Activated T-helper 1 cell treated with anti-CD3 and anti-CD28 coated beads, Interleukin-2, amount 50 U/mL, for 16 hours (primary cell): ENCODE measurements at places on chromosomes 5 and 9.

DNA sequence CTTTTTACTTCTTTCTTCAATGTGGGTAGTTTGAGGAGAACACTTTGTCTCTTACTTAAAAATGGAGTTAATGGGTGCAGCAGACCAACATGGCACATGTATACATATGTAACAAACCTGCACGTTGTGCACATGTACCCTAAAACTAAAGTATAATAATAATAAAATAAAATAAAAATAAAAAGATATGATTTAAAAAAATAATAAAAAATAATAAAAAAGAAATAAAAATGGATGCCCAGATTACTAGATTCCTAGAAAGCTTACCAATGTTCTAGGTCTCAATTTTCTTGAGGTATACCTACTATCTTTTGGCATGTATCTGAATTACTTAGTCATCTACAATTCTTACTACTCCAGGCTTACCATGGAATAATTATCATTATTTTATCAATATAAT lies 2001.6 kb upstream of the CDH9 start:
- DNase-seq, result no peak

DNA sequence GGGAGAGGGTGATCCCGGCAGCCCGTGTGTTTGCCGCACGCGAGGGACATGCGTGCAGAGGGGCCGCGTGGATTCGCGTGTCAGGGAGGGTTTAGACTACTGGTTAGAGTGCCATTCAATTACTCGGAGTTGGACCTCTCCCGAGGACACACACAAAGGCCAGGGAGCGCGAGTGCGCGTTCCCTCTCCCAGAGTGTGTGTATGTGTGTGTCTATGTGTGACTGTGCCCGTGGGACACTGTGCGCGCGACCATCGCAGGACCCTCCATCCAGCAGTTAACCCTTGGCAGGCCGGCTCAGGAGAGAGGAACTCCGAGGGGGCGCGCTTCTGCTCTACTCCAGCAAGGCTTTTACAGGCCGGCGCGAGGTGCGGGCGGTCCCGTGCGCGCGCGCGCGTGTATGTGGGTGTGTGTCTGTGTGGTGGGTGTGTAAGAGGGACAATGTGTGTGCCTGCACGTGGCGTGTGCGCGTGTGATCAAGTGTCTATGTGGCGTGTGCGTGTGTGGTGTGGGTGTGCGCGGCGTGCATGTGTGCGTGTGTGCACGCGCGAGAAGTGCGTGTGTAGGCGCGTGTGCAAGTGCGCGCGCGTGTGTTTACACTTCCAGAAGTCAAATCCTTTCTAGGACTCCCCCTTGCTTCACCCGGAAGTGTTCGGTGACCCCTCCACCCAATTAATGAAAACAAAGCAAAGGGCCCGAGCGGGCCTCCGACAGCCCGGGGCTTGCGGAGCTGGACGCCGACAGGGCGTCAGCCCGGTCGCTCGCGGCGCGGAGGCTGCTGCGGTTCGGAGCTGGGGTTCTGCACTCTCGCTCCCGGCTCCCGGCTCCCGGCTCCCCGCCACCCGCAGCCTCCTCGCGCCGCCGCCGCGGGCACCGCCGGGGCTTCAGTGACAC lies 75.3 kb upstream of the TBCA start:
- no peak for DNase-seq

DNA sequence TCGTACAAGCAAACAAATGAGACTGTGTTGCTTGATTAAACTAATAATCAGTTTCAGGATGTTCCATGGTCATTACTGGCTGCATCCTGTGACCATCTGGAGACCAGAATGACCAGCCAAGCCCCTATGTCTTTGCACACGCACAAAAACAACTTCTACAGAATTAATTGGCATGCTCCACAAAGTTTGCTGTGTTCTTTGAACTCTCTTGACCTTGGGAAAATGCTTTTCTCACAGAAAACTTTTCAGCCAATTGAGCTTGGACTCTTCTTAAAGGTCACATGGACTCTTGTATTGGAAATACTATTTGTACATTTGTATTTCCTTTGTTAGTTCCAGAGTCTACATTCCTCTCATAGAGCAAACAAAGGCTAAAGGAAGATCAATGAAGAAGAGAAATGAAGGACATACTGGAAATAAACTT lies 147.8 kb downstream of the ARRDC3 start:
- no peak for DNase-seq

DNA sequence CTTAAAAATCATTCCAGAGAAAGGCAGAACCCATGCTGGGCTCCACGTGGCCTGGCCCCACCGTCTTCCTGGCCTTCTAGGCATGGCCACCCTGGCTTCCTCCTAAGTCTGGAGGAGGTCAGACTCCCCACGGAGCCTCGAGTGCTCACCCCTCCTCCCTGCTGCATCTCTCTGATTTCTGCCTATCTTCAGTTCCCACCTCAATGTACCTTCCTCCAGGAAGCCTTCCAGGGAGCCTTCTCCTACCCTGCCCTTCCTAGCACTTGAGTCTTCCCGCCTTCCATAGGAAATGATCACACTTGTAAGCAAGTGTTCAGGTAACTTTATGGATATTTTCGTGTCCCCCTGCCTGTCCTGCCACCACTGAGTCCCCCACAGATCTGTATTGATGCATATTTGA lies 92.0 kb downstream of the MVB12B start:
- no peak for DNase-seq

GRCh38 chr5:168055141-168055683 lies 236.2 kb upstream of the WWC1 start:
- no peak for DNase-seq

DNA sequence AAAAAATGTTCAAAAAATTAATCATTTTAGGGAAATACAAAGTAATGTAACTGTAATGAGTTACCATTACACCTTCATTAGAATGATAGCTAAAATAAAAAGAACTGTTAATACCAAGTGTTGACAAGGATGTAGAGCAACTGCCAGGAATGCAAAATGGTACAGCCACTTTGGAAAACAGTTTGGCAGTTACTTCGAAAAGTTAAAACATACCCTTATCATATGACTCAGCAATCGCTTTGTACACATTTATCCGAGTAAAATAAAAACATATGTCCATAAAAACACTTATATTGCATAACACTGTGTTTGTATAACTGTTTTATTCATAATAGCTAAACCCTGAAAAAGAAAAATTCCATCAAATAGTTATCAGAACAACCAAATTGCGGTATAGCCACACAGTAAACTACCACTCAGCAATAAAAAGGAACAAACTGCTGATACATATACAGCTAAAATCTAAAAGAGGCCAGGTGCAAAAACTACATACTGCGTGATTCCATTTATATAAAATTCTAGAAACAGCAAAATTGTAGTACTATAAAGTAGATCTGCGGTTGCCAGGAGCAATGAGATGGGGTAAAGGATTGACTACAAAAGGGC lies 61.7 kb downstream of the RFX3 start:
- DNase-seq, result no peak

DNA sequence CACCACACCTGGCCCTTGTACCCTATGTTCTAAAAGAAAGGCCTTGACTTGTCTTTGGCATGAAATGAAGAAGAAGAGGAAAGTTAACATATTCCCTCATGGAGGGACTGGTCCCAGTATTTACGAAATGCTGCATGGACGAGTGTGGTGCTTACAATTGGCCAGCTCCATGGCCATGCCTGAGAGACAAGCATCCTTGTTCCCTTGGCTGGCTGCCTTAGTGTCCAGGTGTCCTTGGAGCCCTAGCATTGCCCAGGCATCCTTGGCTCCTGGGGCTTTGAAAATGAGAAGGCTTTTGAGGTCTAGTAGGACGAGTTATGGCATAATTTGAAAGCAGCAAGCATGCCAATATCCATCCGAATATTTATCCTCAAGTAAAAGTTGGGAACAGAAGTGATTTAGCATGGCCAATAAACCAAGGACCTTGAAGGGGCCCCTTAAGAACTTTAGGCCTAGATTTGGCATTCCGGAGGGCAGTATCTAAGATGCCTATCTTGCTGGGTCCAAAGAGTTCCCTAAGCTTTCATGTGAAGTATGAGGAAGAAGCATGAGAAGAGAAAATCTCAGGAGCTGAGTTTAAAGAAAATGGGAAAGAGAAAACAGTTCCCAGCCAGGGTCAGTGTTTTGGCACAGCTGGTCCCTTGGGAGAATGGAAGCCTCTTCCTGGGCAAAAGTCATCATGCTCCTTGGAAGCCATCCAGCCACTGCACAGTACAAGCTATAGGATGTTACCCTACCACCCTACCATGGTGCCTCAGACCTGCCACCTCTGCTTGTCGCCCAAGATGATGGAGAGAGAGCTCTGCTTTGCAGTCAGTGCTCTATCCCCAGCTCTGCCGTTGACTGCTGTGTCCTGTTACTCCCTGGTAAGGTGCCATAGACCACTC lies 91.0 kb downstream of the AOPEP start:
- DNase-seq, result no peak

DNA sequence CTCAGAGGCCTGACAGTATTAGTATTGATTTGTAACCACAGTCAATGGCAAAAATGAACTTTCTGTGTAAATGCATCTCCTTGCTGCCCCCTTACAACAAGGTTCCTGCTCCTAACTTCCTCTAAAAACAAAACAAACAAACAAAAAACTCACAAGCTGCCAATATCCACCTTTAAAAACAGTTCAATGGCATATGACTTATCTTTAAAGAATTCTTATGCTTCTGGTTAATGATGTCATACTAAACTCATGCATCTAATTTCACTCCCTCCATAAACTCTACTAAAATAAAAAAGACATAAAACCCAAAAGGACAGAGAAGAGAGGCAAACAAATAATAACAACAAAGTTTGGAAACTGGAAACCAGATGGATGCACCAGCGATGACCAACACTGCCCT lies 9.0 kb upstream of the OR1N1 start:
- no peak for DNase-seq

DNA sequence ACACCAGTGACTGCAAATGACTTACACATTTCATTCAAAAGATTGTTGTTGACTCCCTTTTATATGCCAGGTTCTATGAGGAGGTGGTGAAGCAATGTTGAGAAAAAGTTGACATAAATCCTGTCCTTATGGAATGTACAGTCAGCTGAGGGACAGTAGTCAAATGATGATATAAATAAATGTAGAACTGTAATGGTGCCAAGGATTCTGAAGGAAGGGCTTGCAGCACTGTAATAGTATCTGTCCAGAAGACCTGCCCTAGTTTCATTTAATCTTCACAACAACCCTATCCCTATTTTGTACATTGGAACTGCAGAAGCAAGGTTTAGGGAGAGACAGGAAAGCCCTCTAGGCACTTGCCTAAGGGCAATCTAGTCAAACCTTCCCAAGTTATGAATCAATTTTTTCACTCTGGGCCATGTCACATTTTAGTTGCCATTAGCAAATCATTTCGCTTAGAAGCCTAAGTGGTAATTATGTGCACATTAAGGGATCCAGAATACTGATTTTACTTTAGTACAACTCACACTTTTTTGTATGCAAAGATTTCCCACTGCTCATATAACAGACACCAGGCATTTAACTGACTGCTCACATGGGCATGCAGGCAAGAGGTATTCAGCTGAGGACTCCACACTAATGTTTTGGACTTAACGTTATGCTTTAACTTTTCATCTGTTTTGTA lies 34.5 kb upstream of the LIFR start:
- DNase-seq, result no peak

GRCh38 chr9:129081388-129081904 lies 535 bp downstream of the DOLPP1 start:
- no peak for DNase-seq

GRCh38 chr9:135605238-135605781 lies 34.0 kb downstream of the GLT6D1 start:
- no peak for DNase-seq

DNA sequence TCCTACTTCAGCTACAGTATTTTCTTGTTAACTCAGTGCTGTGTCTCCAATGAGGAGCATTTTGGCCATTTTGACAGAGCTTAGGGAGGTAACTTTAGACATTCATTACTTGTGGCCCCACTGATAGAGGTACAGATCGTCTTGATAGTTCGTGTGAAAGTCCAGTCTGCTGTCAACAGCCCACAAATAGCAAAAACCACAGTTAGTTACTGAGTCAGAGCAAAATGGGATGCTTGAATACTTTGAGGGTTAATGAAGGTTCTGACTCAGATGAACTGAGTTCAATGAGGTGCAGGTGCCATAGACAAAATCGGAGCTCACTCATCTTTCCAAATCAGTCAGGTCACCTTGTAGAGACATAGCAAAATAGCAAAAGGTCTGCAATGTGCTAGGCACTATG lies 163.1 kb upstream of the TLE4 start:
- no peak for DNase-seq

DNA sequence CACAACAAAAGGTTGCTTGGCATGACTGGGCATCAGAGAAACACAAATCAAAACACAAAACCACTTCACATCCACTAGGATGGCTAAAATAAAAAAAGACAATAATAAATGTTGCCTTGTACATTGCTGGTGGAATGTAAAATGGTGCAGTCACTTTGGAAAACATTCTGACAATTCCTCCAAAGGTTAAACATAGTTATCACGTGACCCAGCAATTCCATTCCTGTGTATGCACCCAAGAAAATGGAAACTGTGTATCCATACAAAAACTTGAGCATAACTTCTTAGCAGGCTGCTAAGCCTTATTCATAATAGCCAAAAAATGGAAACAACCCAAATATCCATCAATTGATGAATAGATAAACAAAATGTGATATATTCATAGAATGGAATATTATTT lies 10.2 kb upstream of the SLC46A2 start:
- no peak for DNase-seq

DNA sequence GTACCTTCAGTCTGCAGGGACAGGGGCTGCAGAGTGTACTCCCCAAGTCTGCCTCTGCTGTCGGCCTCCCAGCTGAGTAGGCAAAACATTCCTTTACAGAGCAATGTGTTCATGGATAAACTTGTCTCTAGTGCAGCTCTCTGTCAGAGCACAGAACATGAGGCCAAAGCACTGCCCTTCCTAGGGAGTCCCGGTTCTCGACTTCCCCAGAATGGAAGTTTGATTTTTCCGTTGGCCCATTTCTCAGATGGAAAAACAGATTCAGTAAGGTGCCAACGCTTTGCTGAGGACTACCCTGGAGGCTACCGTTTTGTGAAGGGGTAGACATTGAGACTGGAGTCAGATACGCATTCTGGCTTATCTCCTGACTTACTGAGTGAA lies 422 bp upstream of the TRIM32 start:
- no peak for DNase-seq

DNA sequence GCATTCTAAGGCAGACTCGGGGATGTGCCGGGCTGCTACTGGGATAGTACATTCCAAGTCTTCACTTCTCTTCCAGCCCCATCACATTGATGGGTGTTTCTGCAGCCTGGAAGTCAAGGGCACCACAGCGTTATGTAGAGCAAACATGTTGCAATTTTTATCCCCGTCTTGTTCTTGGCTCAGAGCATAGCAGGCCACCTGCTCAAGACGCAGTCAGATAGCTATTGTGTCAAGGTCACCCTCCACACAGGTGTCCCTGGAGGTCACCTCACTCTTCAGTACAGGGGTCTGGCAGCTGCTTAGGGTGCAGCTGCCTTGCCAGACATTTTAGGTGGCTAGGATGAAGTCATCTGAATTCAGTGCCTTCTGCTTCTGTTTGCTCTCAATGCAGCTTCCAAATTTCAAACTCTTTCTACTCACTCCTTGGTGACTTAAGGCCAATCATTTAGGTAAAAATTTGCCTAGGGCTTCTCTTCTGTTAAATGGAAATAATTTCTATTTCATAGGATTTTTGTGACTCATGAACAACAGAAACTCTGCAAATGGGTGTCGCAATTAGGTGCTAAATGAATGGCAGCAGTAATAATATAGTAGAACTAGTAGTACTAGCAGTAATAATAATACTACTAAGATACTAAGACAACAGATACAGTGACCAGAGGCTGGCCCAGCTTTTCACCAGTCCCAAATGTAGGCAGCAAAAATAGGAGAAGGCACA lies 24.3 kb downstream of the KCNV2 start:
- DNase-seq, result no peak

GRCh38 chr9:116434314-116434713 lies 252.8 kb upstream of the TRIM32 start:
- DNase-seq, result no peak
